ENCODE measurements at places on chromosomes 13 and 19.

DNA sequence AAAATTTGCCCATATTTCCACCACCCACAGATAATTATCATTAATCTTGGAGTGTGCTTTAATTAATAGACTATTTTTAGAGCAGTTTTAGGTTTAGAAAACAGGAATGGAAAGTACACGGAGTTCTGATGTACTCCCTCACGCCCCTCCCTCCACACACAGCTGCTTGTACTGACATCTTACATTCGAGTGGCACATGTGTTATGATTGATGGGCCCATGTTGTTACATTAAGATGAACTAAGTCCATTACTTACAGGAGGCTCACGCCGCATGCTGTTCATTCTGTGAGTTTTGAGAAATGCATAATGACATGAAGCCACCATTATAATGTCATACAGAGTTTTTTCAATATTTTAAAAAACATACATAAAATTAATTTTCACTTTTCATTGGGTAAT, 1.2 kb upstream of the SPATA13 start:
- DNase-seq, result no peak

- DNase-seq, result no peak
Measured at GRCh38 chr13:99335603-99336002, 28.4 kb upstream of the GPR183 start.

GRCh38 chr19:49213791-49214190, 56.2 kb downstream of the TRPM4 start:
- DNase-seq, result no peak

DNA sequence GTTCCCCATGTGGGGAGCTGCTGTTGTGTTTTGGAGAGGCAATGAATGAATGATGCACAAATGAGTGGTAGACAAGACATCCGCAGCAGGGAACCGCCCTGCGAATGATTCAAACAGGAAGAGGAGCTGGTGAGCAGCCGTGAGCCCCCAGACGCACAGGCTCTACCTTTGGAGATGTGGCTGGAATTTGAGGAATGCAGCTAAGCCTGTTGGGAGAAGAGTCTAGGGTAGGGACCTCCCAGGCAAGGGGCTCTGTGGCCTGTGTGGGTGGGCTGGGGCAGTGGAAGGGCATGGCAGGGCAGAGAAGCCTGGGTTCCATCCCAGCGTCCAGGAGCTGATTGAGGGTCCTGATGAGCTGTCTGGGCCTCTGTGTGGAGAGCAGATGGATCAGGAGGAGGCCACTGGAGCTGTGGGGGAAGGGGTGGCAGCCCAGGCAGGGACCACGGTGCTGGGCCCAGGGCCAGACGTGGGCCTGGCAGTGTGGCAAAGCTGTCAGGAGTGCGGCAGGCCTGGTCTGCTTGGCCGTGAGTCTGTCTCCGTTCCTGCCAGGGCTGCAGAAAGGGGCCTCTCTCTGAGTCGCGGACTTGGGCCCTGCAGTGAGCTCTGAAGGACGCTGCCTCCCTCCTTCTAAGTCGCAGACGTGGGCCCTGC, 41.8 kb upstream of the DCUN1D2 start:
- no peak for DNase-seq

DNA sequence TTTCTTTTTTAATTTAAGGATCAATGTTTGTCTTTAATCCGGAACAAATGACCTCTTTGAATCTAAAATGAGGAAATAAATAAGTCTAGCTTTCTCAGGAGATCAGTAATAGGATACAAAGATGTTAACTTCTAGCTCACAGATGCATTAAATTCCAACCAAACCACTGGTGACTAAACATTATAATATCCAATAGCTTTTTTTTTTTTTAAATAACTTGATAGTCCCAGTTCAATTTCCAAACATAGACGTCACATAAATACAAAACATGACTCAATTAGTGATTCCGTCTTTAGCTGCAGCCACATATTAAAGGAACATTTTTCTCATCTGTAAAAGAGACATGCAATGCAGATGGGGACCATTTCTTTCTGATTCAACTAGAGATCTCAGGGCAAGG, 390.5 kb upstream of the PCDH9 start:
- no peak for DNase-seq

GRCh38 chr19:14700711-14701375, 11.0 kb downstream of the ZNF333 start:
- DNase-seq, result no peak

DNA sequence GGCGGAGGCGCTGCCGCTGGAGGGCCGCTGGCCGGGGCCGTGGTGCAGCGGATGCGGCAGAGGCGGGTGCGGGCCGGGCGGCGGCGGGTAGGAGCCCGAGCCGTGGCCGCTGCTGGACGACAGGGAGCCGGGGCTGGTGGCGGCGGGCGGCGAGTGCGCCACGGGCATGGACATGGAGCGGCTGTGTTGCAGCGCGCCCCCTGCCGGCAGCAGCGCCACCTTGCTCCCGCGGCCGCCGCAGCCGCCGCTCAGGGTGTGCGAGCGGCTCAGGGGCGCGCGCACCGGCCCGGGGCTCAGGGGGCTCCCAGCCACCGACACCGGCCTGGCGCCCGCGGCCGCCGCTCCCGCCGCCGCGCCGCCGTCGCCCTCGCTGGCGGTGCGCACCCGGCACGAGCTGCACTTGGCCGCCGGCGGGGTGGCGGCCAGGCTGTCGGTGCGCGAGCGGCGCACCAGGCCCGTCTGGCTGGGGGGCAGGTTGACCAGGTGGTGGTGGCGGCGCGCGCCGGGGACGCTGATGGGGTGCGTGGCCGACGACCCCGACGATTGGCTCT, 1.7 kb downstream of the IRS2 start:
- DNase-seq, result peak; percentile 46

- DNase-seq, result no peak
Measured at GRCh38 chr19:4360641-4361151, 17.3 kb downstream of the MPND start.

DNA sequence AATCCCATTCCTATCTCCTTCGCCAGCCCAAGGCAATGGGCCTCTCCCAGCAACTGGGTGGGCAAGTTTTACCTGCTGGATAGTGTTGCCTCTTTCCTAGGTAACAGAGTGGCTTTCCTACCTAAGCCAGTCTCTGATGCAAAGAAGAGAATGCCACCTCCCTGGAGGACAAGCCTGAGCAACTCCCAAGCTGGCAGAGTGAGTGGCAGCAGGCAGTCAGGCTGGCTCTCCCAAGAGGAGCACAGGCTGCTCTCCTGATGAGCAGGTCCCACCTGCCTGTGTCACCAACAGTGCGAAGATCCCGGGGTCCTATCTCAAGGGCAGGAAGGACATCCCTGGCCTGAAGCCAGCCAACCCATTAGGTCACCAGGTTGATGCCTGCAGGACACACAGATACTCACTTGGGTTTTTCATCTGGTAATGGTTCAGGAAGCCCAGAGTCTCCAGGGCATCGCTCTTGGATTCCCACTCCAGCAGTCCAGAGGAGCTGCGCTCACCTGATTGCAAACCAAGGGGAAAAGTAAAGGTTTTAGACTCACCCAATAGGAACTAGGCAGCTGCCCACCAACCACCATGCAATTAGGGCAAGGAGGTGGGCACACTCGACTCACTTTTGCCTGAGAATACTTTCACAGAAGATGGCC, 5.5 kb upstream of the ECH1 start:
- DNase-seq, result no peak

GRCh38 chr13:92461402-92461801, 765.2 kb upstream of the GPC6 start:
- DNase-seq, result no peak

GRCh38 chr13:64819081-64819480, 2411.1 kb downstream of the PCDH9 start:
- DNase-seq, result no peak

GRCh38 chr13:72620874-72621273, 106.6 kb downstream of the MZT1 start:
- DNase-seq, result no peak

DNA sequence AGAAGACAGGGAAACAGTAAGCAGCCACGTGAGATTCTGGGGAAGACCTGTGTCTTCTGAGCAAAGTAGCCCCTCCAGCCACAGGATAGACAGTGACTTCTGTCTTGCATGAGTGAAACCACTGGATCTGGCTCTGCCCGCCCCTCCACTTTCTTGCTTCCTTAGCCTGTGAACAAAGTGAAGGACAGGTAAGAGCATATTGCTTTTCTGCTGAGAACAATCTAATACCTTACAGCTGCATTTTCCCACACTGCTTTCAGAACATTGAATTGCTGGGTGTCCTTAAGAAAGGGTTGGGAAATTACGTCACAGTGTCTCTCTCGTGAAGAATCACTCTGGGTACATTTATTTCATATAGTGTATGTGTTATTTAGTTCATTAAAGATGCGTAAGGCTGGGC, 11.1 kb downstream of the SLC25A15 start:
- no peak for DNase-seq

- no peak for DNase-seq
Measured at GRCh38 chr13:39976481-39976880, 321.0 kb downstream of the COG6 start.

DNA sequence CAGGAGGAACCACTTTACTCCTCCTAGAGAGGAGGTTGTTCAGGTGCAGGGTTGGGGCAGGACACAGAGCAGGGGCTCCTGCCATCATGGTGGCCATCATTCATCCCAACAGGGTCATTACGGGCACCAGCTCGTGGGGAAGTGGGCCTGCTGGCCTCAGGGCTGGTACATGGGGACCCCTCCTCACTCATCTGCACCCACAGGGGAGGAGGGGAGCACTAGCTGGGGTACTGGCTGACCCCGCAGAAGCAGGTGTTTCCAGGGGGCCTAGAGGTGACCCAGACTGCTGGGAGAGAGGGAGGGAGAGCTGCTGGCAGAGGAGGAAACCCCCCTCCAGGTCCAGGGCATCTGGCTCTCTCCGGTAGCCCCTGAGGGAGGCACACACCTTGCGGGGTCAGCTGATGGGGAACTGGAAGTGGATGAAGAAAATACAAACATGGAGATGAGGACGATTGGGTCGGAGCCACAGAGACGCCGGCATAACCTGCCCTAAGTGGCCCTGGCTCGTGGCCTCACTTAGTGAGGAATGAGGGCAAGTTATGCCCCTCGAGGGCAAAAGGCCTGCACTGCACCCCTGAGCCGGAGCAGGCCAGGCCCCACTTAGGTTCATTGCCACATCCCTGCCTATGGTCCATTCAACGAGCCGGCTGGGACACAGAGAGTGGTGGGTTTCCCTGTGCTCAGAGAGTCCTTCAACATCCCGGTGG, 76.2 kb downstream of the SOX1 start:
- DNase-seq, result no peak

DNA sequence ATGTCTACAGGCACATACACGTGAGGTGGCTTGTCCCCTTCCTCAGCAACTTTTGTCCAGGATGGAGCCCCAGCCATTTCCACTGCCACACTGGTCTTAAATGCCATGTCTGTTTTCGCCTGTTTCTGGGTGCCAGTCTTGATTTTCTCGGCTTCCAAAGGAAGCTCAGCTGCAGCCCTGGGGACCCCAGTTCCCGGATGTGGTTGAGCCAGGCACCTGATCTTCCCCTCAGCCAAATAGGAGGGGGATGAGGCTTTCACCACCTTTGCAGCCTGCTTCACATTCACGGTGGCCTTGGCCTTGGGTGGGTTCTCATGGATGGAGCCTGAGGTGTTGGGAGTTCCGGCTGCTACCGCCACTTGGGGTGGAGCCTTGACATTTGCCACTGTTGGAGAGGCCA, 8.7 kb downstream of the IQCN start:
- no peak for DNase-seq

DNA sequence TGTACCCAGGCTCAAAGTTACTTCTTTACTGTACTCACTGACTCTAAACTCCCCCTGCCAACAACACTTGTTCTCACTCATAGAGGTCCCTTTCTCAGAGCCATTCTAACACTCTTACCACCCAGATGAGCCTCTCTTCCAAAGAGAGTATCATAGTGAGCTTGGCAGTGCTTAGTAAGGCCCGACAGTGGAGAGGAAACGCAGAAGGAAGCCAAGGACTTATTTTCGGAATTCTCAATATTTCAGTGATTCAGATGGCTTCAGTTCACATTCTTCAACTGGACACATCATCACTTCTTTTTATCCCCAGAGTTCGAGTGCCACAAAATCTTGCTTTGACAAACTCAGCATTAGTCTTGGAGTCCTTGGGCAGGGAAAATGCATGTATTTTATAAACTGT, 285.9 kb downstream of the DNAJC15 start:
- DNase-seq, result no peak

GRCh38 chr19:55486043-55486970, 1.3 kb downstream of the NAT14 start:
- DNase-seq, result no peak

- DNase-seq, result no peak
Measured at GRCh38 chr13:49208619-49209018, 11.5 kb upstream of the MLNR start.

All from NCI-H748 treated with DMSO at 0.1 percent for 48 hours (cell line).